ENCODE measurements at places on chromosomes 7 and 10. TPM values are rescaled to one million over a fixed set of nuclear protein-coding genes. Genes with fewer than 3 reads are reported as not detected.

Gene COMMD3
- 46.3 TPM for total RNA-seq

Gene OGDHL
- not detected for total RNA-seq

Gene SPDYE11
- total RNA-seq: not detected

Gene NUTM2E
- 0.19 TPM for total RNA-seq

Gene AKR1E2
- 16.3 TPM for total RNA-seq

Gene IFIT5
- 14.3 TPM for total RNA-seq

Gene CYP2W1
- total RNA-seq: not detected

Gene TMEM270
- total RNA-seq: not detected

Gene SPDYE5
- total RNA-seq: not detected

Gene TLX1
- total RNA-seq: not detected

Gene BZW2
- total RNA-seq: 115 TPM

Gene STEAP1
- 1.5 TPM for total RNA-seq

Gene PRRT4
- total RNA-seq: not detected

Gene STAG3
- 0.15 TPM for total RNA-seq

Gene PARP12
- 53.9 TPM for total RNA-seq

Gene MINDY4
- total RNA-seq: 5.4 TPM

Gene PON1
- not detected for total RNA-seq

Gene H2BK1
- total RNA-seq: not detected

Gene DRGX
- not detected for total RNA-seq

Gene ASB10
- not detected for total RNA-seq

Gene IL6
- 5.7 TPM for total RNA-seq

Gene GBF1
- total RNA-seq: 53.8 TPM
